Mesothelial cell of epicardium (in vitro differentiated cells): ENCODE measurements at places on chromosomes 3 and 15. TPM values are rescaled to one million over a fixed set of nuclear protein-coding genes. Genes with fewer than 3 reads are reported as not detected.
A peak's percentile ranks its signal among the peaks of the same experiment; 100 is the strongest.

DNA sequence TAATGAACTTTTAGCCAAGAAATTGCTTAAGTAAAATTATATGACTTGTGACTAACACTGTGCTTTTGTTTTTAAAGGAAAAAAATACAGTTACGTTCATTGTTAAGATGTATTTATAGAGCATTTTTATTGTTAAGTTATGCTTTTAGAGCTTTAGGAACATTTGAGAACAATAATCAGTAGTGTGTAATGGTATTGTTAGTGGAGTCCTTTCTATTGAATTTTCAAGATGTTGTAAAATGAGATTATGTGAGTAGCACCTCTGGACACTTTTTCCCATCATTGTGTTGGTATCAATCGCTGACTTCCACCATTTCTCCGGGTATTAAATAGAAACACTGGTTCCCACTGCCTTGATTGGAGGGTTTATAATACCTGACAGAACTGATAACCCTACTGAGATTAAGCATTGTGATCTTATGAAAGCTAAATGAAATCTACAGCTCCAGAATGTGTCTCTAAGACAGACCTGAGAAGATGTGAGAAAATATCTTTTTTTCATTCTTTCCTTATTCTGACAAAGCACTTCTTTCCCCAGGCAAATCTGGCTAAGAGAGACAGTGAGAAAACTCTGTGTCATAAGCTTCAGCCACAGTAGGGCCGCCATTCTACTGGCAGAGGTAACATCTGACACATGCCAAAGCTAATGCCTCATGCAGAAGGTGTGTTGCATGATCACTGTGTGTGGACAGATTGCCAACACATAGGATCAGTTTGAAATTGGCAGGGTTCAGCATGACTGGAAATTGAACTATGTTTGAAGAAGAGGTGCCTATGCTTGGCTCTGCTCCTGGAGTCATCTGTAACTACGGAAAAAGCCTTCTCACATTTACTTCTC is 610.8 kb downstream of the MECOM start:
- peaks cover 8% of the 10 kb centered on the region for H3K4me1 ChIP-seq
- no peak overlapping the region for H3K27ac ChIP-seq
- no peaks in the 10 kb centered on the region for H3K36me3 ChIP-seq
- DNase-seq: no peak
- H3K27me3 ChIP-seq: peaks cover 1% of the 10 kb centered on the region
- no peak overlapping the region for H3K4me3 ChIP-seq

GRCh38 chr3:72888546-72889309 is 882 bp downstream of the GXYLT2 start:
- H3K27ac ChIP-seq: peak overlapping the region; percentile 78
- DNase-seq: no peak
- H3K36me3 ChIP-seq: no peaks in the 10 kb centered on the region
- peaks cover 31% of the 10 kb centered on the region for H3K27me3 ChIP-seq
- H3K4me3 ChIP-seq: peak overlapping the region; percentile 73

The C2CD4A gene
- total RNA-seq: not detected in 3 replicates

GRCh38 chr15:89088605-89089315 is 504 bp downstream of the ABHD2 start:
- H3K27ac ChIP-seq: no peak overlapping the region
- peaks cover 27% of the 10 kb centered on the region for H3K4me1 ChIP-seq
- H3K4me3 ChIP-seq: no peak overlapping the region
- DNase-seq: peak; percentile 51

- H3K27ac ChIP-seq: no peak overlapping the region
- DNase-seq: no peak
- no peaks in the 10 kb centered on the region for H3K4me1 ChIP-seq
- no peaks in the 10 kb centered on the region for H3K36me3 ChIP-seq
Observed at GRCh38 chr3:99393961-99394360, 244.4 kb upstream of the COL8A1 start.

The SNAPC5 gene
- total RNA-seq: 18.5 to 21.7 TPM (median 18.9 TPM) in 3 replicates

DNA sequence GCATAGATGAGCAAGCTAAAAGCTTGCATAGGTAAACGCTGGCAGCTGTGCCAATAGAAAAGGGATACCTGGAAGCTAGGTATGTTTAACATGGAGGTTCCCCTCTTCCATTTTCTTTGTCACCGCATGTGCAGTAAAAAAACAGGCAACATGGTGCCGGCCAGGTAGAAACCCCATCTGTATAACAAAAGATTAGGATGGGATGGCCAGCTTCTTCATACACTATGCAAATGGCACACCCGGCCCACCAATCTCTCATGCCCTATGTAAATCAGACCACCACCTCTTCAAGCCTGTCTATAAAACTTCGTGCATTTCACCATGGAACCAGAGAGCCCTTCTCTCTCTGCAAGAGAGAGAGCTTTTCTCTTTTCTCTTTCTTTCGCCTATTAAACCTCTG is 224.3 kb upstream of the P2RY1 start:
- H3K36me3 ChIP-seq: no peaks in the 10 kb centered on the region
- H3K27me3 ChIP-seq: no peaks in the 10 kb centered on the region
- no peak overlapping the region for H3K27ac ChIP-seq
